ENCODE measurements at places on chromosomes 5 and 9.

DNA sequence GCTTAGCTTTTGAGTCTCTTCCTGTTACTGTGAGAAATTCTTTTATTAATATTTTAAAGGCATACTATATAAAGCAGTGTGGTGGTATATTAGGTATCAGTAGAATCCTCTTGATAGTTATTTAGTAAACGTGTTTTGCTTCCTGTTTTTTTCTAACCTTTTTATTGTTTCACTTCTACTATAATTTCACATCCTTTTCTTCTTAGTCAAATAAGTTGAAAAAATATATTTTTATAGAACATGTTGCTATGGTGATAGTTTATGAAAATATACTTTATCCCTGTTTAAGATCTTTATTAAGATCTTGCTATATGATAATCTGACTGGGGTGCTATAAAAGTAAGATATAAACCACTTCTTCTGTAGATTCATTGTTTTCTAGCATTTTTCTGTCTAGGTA, 2.1 kb downstream of the POLK start:
- DNase-seq = no peak

GRCh38 chr5:168649306-168649705, 70.1 kb upstream of the PANK3 start:
- no peak for DNase-seq

DNA sequence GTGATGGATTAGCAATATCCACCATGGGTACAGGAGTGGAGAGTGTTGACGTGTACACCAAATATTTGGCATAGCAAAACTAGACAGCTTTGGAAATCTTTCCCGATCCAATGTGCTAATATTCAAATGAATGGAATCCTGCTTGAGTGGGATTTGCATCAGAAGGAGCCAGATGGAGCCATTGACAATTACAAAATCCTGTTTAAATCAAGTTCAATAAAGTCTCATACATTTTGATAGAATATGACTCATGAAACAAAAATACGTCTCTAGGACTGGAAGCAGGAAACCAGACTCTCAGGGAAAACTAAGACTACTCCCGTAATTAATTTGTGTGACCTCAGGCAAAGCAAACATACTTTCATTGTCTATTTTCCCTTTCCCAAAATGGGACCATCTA, 13.0 kb downstream of the TNC start:
- DNase-seq = no peak

GRCh38 chr5:169354921-169355320, 54.0 kb upstream of the SLIT3 start:
- no peak for DNase-seq

DNA sequence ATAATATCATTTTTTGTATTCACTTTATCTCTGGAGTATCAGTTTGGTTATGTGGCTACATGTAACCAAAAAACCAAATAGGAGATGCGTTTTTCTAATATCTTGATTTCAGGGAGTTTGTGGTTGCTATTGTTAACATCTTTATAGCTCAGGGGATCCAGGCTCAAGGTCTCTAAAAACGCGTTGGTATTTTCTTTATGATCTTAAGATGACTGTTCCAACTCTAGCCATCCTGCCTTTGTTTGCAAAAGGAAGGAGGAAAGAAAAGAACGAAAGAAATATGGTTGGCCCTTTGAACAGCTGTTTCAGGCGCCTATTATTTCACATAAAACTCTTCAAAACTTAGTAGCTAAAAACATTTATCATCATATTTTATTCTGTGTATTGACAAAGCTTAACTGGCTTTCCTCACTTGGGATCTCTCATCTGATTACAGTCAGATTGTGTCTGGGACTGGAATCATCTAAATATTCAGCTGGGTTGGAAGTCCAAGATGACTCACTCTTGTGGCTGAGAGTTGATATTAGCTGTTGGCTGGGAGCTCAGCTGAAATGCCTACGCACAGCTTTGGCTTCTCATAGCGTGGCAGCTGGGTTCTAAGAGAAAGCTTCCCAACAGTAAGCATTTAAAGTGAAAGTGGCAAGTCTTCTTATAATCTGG, 60.1 kb downstream of the FAM174A start:
- peak; percentile 59 for DNase-seq

DNA sequence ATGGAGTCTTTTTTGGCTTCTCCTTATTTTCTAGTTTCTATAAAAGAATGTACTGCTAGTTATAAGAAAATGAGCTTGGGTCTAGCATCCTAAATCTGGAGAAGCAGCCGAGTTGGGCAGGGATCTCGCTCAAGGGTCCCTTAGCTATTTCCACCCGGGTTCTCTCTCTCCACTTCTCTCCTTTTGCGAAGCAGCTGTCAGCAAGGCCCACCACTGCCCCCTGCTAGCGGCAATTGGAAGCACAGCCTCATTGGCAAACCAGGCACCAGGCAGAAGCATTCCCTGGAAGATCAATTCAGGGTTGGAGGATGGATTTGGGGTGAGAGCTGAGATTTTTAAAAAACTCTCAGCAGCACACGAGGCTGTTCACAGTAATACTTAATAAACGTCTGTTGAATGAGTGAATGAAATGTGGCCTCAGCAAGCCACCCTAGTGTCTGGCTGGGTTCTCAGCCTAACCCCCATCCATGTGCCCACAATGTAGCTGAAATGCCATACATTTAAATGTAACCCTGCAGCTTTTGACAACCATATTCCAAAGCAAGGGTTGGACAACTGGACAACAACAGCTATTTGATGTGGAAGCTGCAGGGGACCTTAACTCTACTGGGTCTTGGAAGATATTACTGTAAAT, 34.6 kb upstream of the TNIP1 start:
- no peak for DNase-seq

GRCh38 chr9:117134826-117135500, 279.9 kb downstream of the ASTN2 start:
- DNase-seq = no peak

GRCh38 chr9:26057050-26057449, 378.8 kb upstream of the TUSC1 start:
- no peak for DNase-seq

DNA sequence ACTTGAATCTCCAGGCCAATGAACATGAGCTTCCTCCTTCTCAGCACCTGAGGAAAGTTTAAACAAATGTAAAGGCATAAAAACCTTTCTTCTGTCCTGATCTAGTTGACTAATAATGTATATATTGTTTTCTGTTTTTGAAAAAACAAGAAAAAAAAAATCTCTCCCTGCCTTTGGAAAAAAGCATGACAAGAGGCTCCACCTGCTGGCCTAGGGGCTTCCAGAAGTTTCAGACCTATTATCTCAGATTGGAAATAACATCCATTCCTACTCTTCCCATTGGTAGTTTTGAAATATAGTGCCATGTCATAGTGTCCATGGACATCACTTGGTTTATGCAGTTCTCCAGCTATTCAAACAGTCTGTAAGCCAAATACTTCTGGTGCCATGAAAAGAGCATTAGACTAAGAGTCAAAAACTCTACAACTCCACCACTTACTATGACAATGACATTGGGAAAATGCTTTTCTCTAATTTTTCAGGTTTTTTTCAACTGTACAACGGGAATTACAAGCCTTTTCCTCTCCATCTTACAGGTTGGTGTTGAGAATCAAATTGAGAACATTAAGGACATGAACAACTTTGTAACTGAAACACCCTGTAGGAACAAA, 409.6 kb upstream of the MPDZ start:
- no peak for DNase-seq

DNA sequence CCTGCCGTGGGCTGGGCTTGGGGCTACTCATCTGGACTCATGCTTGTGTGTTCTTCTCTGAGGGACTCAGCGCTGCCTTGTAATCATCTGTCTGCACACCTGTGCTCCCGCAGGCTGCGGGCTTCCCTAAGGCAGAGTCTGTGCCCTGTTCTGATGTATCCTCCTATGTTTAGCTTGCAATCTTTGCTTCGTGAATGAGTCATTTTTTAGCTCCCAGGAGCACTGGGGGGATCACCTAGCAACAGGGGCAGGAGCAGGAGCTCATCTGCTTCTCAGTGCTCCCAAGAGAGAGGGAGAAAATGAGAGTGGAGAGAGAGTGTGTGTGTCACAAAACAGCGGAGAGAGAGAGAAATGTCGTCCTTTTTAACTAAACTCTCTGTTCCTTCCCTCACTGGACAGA, 202.4 kb upstream of the ZNF618 start:
- DNase-seq = no peak

DNA sequence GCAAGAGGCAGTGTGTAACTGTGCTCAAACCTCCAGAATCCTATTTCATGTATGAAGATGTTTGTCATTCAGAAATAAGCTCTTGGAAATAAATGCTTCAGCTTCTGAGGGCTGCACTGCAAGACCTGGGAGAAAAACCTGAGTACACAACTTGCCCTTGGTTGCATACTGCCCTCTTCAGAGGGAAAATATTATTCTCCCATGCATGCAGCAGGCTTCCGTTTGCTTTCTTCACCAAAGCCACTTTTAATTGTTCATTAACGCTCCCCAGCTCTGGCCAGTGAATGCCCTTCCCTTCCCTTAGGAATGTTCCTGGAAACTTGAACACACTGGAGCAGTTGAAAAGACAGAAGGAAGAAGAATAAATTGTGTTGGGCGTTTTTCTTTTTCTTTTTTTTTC, 2.5 kb upstream of the WHRN start:
- DNase-seq = no peak

- DNase-seq = no peak
Measured at GRCh38 chr9:96478829-96479371, 28.9 kb downstream of the HABP4 start.

DNA sequence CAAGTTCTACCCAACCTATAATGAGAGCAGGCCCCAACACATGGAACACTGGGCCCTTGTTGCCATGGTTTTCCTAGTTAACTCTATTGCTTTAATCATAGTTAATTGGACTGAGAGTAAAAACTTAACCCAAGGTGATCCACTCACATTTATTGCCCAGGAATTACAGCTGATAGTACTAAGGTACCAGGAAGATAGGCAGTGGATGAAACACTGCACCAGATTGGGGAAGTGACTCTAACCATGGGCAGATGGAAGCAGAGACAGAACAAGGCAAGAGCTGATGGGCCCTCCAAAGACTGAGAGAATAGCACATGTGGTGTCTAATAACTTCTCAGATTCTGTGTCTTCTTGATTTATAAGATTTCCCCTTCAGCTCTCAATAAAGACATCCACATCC, 145.7 kb upstream of the TRIM32 start:
- DNase-seq = no peak

GRCh38 chr9:133331641-133332380, 4.2 kb downstream of the SURF6 start:
- no peak for DNase-seq

DNA sequence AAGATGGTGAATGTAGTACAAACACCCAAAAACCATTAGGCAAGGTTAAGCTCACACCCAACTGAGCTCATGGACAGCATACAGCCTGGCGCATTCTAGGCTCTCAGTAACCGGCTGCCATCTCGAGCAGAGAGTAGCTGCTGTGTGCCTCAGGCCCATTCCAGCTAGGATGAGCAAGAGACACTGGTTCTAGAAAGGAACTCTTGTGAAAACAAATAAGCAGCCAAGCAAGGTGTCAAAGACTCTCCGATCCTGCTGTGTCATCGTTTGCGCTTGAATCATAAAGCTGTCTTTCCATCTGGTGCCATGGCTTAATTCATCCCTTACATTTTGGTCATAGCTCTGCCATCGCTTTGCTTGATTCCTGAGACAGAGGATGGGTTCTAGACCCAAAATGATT, 135.4 kb upstream of the MSX2 start:
- no peak for DNase-seq

- DNase-seq = no peak
Measured at GRCh38 chr5:57338868-57339340, 143.7 kb downstream of the ACTBL2 start.

- no peak for DNase-seq
Measured at GRCh38 chr9:115109486-115109885, 8.5 kb downstream of the TNC start.

- DNase-seq = no peak
Measured at GRCh38 chr9:136645903-136646754, 16.6 kb upstream of the EGFL7 start.

DNA sequence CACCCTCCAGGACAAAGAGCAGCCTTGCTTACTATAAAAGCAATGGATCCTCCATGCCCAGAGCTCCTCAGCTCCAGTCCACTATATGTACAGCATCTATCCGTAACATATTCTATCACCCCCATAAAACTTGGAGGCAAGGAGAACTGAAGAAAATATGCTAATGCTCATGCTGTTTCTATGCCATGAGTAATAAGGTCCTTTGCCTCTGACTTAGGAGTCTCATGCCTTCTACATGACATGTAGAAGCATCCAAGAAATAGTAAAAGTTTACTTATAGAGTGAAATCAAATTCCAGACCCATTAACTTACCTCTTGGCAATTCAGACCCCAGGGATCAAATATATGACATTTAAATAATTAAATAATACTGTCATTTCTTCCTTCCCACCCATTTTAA, 33.7 kb downstream of the SSBP2 start:
- DNase-seq = no peak

DNA sequence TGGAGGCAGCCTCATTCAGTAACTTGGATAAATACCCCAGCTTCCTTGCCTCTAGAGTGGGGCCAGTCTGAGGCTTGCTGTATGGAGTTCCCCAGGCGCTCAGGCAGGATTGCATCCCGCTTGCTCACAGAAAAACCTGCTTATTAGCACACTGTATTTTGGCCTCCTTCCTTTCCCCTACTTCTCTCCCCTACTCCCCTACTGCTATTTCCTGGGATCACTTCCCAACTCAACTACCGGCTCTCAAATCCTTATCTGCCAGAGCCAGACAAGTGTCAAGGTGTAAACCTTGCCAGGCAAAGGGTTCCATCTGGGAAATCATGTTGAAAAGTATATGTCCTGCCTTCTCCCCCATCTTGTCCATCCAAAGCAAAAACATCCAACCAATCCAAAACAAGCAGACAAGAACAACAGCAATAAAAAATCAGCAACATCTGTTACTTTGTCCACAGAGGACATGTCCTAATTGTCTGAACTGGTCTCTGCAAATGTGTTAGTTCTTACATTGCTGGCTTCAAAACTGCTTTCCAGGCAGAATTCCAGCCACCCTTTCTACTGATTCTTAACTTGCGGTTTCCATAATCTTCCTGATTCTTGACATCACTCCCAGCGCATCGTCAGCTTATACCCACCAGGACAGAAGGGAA, 164.1 kb upstream of the SEMA6A start:
- no peak for DNase-seq

- no peak for DNase-seq
Measured at GRCh38 chr9:95605101-95605500, 88.3 kb upstream of the PTCH1 start.

DNA sequence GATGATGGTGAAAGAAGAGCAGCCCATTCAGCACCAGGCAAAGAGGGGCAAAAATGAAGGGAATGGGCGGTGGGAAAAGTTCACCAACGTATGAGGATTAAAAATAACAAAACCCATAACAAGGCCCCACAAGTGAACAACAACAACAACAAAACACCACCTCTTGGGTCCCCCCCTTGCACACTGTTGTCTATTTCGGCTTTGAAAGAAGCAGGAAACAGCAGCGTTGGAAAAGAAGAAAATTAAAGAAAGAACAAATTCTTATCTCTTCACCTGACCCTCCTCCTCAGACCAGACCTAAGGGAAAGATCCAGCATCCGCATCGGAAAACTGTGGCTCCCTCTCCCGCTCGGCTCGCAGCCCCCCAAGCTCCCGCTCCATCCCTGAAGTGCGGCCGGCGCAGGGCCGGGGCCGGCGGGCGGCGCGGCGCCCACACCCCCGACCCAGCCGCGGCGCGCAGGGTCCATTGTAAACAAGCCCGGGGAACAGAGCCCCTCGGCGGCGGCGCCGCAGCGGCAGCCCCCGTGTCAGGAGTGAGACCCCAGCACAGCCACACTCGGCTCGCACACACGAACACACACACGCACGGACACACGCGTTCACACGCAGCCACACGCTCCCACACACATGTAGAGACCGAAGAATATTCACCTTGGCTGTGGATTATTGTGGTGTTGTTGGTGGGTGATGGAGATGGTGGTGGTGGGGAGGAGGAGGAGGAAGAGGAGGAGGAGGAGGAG, 535 bp downstream of the RFX3 start:
- no peak for DNase-seq
